B cell (primary cell): ENCODE measurements at places on chromosomes 6 and 20. TPM values are rescaled to one million over a fixed set of nuclear protein-coding genes. Genes with fewer than 3 reads are reported as not detected.

The CDSN gene
- not detected in 2 replicates for total RNA-seq

The SLC22A7 gene
- total RNA-seq = not detected in 2 replicates

The C6orf141 gene
- not detected in 2 replicates for total RNA-seq

The FAM83C gene
- not detected in 2 replicates for total RNA-seq

The GGTLC1 gene
- not detected in 2 replicates for total RNA-seq

The HLA-DRA gene
- 2,785 and 2,881 TPM in 2 replicates for total RNA-seq

The DDO gene
- not detected in 2 replicates for total RNA-seq

The FAM162B gene
- not detected in 2 replicates for total RNA-seq

The BMP7 gene
- not detected in 2 replicates for total RNA-seq

The GNMT gene
- total RNA-seq = 2.0 and 2.8 TPM in 2 replicates

The LIME1 gene
- total RNA-seq = 14.5 and 14.8 TPM in 2 replicates

The TCP11 gene
- not detected in 2 replicates for total RNA-seq

The LBP gene
- total RNA-seq = not detected in 2 replicates

The AKAP7 gene
- 8.3 and 10.8 TPM in 2 replicates for total RNA-seq

The RAET1E gene
- not detected in 2 replicates for total RNA-seq

GRCh38 chr20:42613076-42613475 lies 576.6 kb downstream of the PTPRT start:
- no peak for DNase-seq

GRCh38 chr6:70112716-70113115 lies 190.2 kb downstream of the COL9A1 start:
- DNase-seq = no peak

- no peak for DNase-seq
These were observed 86.9 kb downstream of the MLIP start for GRCh38 chr6:54198134-54198533.

- DNase-seq = no peak
These were observed 29.7 kb upstream of the CD93 start for GRCh38 chr20:23115822-23116221.

GRCh38 chr20:50394569-50394968 lies 115.6 kb upstream of the PTPN1 start:
- DNase-seq = peak; percentile 47

DNA sequence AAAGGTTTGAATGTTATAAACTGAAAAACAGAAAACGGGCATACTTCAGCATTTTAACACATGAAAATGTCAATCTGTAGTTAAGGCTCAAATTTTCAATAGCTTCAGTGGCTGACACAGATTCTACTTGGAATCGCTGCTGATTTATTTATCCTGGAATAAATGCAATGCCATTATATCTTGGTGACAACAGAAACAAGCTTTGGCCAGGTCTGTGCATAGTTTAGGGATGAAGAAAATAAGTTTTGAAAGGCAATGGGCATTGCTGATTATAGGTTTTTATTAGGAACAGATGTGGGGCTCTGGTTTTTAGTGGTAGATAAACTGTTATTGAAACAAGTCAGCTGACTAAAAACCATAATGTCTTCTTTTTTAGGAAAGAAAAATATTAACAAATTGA lies 96.8 kb upstream of the SOX4 start:
- DNase-seq = no peak

DNA sequence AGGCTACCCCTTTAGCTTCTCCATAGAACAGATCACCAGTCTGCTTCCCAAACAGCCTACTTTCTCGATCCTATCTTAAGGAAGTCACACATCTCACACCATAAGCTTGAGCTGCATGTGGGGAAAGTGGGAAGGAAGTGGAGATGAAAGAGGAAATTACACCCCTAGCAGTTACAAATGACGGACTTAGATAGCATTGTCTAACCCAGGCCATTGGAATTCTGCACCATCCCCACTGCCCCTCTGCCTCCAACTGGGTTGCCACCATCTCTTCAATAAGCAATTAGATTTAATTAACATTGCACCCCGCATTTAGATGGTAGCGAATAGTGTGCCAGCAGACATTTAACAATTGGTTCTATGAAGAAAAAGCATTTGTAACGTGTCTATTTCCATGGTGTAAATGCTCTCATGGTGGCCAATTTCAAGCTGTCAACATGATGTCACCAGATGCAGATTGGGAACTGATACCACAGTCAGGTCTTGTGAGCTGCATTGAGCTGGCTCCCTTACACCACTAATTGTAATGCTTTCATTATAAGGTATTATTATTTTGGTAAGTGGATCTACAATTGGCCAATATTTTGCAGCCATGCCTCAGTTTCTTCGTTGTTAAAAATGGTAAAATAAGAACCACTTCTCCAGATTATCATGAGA lies 124.7 kb downstream of the CD24 start:
- peak; percentile 28 for DNase-seq

GRCh38 chr20:14801591-14802325 lies 464.3 kb upstream of the FLRT3 start:
- DNase-seq = no peak

DNA sequence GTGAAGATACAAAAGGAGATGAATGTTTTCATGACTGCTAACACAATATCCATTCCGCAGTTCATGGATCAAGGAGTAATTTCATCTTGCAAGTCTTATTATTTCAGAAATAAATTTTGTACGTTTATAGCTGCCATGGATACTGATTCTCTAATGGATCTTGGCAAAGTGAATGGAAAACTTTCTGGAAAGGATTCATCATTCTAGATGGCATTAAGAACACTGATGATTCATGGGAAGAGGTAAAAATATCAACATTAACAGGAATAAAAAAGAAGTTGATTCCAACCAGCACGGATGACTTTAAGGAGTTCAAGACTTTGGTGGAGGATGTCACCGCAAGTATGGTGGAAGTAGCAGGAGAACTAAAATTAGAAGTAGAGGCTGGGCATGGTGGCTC lies 2.8 kb downstream of the HUS1B start:
- no peak for DNase-seq

DNA sequence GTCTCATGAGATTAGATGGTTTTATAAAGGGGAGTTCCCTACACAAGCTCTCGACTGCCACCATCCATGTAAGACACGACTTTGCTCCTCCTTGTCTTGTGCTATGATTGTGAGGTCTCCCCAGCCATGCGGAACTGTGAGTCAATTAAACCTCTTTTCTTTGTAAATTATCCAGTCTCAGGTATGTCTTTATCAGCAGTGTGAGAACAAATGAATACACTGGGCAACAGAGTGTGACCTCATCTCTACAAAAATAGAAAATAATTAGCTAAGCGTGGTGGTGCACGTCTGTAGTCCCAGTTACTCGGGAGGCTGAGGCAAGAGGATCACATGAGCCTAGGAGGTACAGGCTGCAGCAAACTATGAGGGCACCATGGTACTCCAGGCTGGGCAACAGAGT lies 51.3 kb downstream of the MDN1 start:
- DNase-seq = no peak

- DNase-seq = no peak
These were observed 108.9 kb downstream of the MANEA start for GRCh38 chr6:95686272-95686671.

- DNase-seq = no peak
These were observed 157.9 kb upstream of the STXBP5 start for GRCh38 chr6:147046141-147046877.

GRCh38 chr6:170243791-170244291 lies 47.0 kb downstream of the DLL1 start:
- DNase-seq = no peak

GRCh38 chr20:6122111-6122872 lies 538 bp downstream of the FERMT1 start:
- DNase-seq = no peak

DNA sequence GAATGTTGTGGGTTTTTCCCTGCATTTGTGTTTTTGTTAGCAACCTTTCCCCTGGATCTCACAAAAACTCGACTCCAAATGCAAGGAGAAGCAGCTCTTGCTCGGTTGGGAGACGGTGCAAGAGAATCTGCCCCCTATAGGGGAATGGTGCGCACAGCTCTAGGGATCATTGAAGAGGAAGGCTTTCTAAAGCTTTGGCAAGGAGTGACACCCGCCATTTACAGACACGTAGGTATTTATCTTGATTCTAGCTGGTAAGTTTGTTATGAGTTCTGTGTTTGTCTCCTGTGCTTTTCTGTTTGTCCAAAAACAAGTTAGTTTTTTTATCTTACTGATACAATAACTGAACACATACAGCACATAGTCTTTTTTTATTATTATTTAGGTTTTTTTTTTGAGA lies 3.0 kb downstream of the SLC25A27 start:
- no peak for DNase-seq

- DNase-seq = no peak
These were observed 91.0 kb downstream of the TMEM170B start for GRCh38 chr6:11628562-11628961.

- no peak for DNase-seq
These were observed 5.9 kb downstream of the NHSL1 start for GRCh38 chr6:138493413-138493812.

- no peak for DNase-seq
These were observed 54.0 kb upstream of the FAM184A start for GRCh38 chr6:119132261-119132981.

DNA sequence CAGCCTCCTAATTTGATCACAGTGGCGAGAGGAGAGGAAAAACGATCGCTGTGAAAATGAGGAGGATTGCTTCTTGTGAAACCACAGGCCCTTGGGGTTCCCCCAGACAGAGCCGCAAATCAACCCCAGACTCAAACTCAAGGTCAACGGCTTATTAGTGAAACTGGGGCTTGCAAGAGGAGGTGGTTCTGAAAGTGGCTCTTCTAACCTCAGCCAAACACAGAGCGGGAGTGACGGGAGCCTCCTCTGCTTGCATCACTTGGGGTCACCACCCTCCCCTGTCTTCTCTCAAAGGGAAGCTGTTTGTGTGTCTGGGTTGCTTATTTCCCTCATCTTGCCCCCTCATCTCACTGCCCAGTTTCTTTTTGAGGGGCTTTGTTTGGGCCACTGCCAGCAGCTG lies 28.7 kb downstream of the SAYSD1 start:
- DNase-seq = no peak

DNA sequence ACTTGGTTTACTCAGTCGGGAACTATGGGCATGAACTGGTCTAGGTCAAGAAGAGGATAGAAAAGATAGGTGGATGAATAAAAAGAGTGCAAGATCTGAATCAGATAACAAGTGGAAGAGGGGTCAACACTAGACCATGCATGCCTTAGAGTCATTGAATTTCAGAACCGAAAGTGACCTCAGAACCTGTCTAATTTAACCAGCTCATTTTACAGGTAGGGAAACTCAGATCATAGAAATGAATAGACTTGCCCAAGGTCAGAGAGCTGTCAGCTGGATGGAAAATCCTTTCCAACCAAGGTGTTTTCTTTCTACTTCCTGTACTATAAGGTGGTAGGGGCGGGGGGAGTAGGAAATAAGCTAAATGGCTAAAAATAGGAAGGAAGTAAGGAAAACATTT lies 121.4 kb upstream of the ADGRF1 start:
- no peak for DNase-seq

GRCh38 chr20:45823949-45824835 lies 2.9 kb downstream of the TNNC2 start:
- peak; percentile 77 for DNase-seq

DNA sequence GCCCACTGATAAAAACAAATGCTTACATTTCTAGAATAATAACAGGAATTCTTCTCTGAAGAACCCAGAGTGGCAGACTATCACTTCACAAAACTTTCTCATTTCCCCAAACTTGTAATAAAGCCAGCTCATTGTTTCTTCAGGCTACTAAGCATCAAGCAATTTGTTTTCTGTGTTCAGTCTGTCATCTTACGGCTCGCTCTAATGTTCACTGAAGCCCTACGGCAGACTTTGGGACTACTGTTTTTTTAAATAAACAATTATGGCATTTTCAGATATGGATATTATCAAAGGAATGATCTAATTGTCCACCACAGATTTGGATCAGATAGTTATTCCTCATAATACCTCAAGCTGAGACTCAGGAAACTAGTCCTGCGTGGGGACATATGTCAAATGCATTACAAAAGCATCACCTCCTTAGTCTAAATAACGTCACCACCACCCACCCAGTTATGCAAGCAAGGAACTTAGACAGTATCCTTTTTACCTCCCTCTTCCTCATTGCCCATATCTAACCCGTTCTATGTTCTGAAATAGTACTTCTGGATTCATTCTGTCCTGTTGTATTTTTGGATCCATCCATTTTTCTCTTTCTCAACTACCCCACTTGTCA lies 415.1 kb downstream of the PLCB1 start:
- DNase-seq = no peak

DNA sequence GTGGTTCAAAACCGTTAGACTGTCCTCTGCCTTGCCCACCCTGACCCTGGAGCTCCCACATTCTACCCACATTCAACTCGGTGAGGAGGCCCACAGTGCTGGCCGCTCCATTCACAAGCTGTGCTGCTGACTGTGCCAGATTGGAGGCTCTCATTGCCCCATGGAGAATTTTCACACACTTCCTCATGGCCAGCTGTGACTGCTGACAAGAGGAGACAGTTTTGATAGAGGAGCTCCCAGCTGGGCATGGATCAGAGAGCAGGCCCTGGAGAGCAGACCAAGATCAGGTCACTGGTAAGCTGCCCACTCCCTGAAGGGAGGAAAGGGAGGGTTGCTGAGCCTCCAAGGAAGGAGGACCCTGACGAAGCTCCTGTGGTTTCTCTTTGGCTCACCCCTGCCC lies 246.1 kb upstream of the RIN2 start:
- DNase-seq = no peak

DNA sequence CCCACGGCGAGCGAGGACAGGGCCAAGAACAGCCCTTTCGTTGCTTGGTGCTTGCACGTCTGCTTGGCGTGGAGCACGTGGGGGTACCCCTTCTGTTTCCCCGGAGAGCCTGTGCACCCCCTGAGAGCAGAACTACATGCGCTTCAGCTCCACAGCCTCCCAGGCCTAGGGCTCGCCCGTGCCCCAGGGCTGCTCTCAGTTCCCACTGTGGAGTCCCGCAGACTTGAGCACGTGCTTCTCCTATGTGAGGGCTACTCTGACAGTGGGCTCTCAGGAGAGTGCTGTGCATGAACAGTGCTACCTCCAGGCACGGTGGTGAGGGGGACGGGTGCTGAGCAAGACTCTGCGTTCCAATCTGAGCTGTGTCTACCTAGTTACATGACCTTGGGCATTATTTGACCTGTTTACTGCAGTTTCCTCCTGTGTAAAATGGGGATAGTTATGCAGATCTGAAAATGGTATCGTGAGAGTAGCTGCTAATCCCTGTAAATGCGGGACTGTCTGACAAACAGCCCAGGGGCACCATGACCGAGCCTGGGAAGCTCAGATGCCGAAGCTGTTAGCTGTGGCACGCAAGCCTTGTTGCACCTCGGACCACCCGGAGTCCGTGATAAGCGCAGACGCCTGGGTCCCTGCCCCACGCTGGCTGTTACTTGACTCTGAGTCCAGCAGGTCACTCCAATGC lies 82.4 kb downstream of the IRF4 start:
- DNase-seq = no peak

- DNase-seq = no peak
These were observed 16.4 kb upstream of the MAP3K4 start for GRCh38 chr6:160975162-160975561.

GRCh38 chr6:123118811-123119210 lies 122.8 kb downstream of the CLVS2 start:
- DNase-seq = no peak

DNA sequence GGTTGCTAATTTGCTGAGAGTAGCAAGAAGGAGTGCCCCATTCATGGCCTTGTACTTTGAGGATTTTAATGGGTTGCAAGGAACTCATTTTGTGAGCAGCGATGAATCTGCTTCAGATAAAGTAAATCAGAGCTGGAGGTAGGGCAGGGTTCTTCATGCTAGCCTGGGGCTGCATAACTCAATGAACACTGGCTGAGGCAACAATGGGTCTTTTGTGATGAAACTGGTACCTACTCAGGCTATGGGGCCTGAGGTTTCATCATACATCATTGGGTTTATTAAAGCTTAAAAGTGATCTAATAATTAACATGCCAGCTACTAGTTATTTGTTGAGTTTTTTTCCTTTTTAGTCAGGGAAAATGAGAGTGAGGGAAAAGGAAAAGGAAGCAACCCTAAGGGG lies 106.9 kb downstream of the FAM50B start:
- no peak for DNase-seq

GRCh38 chr6:33914645-33915044 lies 110.8 kb upstream of the MLN start:
- DNase-seq = peak; percentile 74
